ENCODE measurements at places on chromosomes 6 and 20.

GRCh38 chr20:51460569-51461265, 81.8 kb downstream of the NFATC2 start:
- DNase-seq, result no peak

GRCh38 chr20:11980263-11980662, 62.6 kb downstream of the BTBD3 start:
- no peak for DNase-seq

DNA sequence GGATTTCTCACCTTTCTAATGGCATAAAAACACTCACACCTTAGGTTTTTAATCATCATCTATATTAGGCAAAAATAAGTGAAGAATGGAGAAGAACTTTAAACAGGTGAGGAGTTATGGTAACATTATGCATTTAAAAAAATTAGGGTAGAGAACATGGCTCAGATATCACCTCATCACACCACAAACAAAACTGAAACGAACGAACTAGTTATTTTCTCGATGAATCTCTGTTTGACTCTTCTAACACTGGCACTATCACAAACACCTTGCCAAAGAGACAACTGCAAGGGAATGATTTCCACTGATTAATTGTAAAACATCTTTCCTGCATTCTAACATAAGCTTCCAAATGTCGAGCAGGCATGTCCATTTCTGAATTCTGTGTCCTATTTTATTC, 286.1 kb upstream of the GJE1 start:
- DNase-seq, result no peak

DNA sequence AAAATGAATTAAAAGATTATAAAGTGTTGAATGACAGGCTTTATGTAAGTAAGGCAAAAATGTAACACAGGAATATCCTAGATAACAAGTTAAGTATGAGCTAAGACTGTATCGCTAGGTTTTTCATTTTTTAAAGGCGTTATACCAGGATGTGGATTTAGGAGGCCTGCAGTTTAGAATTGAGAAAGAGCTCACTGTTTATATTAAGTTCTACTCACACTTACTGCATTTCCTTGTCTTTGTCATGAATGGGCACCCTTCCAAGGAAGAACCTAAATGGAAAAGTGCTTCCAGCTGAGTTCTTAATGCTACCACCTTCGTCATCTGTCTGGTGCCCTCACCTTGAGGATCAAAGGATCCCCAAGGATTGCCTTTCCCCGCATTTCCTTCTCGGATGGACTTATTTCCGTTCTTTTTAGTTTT, 148.7 kb downstream of the SOX4 start:
- peak; percentile 87 for DNase-seq
